Sigmoid colon (tissue), 7 donors: ENCODE measurements at places on chromosomes 3 and 15. TPM values are rescaled to one million over a fixed set of nuclear protein-coding genes. Genes with fewer than 3 reads are reported as not detected.

CCR9 gene
- not detected for polyA plus RNA-seq

UCN2 gene
- polyA plus RNA-seq = 0.10 TPM

- peak; percentile 42 for DNase-seq
These were observed 93.2 kb upstream of the TLE3 start for GRCh38 chr15:70190965-70191364.

TUSC7 gene
- not detected for polyA plus RNA-seq

GRCh38 chr3:47536221-47536891, 22.8 kb upstream of the ELP6 start:
- no peak for DNase-seq

DNA sequence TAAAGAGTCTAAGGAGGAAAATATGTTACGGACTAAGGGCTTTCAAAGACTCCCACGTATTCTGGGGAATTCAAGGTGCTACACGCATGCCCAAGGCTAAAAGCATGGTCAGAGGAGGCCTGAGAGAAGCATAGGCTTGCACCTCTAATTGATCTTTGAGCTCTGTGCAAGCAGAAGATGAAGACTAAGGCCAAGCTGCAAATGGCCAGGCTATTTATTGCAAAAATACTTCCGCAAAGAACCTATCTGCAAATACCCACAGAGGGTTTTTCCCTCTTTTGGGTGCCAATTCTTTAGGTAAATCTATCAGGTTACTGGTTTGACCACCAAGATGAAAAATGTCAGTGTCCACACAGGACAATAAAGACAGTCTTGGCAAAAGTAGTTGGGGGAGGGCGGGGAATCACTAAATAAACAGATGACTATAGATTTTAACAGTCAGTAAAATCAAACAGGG, 119.5 kb downstream of the STAG1 start:
- no peak for DNase-seq

DNA sequence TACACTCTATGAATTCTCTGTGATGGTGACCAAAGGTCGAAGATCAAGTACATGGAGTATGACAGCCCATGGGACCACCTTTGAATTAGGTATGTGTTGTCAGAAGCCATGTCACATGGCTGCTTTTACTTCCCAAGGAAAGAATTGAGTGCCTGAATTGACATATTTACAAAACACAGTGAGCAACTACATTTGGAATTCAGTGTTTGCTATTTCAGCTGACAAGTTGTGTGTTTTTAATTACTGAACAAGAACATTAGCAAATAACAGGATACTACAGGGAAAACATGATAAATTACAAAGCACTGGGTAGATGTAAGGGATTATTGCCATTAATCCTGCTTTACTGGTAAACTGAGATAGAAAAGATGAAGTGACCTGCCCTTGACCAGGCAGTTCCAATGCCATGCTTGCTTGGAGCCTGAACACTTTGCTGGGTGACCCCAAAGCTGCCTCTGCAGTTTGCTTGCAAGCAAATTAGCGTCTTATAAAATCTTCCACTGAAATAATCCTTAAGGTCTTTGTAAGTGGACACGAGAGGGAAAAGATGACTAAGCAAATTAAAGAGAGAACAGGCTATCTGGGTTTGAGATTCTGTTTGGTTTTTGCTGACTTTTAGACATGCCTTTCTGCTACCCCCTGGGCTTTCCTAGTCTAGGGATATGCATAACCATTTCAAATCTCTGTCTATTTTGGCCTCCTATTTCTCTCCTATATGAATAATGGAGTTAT, 98.2 kb downstream of the HCN4 start:
- no peak for DNase-seq

- DNase-seq = no peak
These were observed 37.7 kb downstream of the SCN11A start for GRCh38 chr3:39013921-39014509.

DNA sequence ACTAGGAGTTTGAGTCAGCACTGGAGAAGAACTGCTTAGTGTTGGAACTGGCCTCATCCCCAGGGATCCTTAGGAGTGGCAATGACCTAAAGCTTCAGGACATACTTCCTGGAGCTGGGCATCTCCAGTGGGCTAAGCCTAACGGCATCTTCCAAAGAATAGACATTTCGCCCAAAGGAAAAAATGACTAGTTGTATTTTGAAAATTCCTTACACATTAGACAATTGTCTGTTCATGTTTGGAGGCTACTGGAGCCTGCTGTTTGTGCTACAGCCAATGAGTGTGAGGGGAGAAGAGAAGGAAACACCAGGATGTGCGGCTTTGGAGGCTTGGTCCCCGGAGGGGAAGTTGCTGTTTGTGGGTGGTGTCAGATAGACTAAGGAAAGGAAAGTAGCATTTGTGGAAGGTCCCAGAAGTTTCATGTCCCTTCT, 77.6 kb downstream of the POLR2M start:
- no peak for DNase-seq

DNA sequence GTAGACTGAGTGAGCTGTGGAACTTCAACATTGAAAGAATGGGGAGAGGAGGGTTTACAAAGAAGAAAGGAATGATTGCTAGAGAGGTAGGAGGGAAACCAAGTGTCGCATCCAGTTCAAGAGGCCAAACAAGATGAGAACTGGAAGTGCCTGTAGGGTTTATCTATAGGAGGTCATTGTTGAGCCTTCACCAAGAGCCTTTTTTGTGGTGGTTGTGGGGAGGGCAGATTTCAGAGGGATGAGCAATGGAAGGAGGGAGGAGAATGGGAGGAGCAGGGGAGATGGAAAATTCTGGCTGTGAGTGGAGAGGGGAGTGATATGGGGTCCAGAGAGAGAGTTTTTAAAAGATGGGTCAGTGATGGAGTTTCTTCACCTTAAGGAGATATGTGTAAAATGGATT, 8.5 kb downstream of the PDIA5 start:
- DNase-seq = no peak
